ENCODE measurements at places on chromosomes 6 and 20.

GRCh38 chr6:70706491-70707123, 38.9 kb downstream of the SMAP1 start:
- DNase-seq, result no peak

GRCh38 chr6:170027647-170028043, 263.2 kb downstream of the DLL1 start:
- no peak for DNase-seq

- no peak for DNase-seq
Measured at GRCh38 chr6:110512991-110513390, 36.6 kb upstream of the SLC22A16 start.

- DNase-seq, result no peak
Measured at GRCh38 chr6:2915150-2915549, 12.0 kb upstream of the SERPINB9 start.

DNA sequence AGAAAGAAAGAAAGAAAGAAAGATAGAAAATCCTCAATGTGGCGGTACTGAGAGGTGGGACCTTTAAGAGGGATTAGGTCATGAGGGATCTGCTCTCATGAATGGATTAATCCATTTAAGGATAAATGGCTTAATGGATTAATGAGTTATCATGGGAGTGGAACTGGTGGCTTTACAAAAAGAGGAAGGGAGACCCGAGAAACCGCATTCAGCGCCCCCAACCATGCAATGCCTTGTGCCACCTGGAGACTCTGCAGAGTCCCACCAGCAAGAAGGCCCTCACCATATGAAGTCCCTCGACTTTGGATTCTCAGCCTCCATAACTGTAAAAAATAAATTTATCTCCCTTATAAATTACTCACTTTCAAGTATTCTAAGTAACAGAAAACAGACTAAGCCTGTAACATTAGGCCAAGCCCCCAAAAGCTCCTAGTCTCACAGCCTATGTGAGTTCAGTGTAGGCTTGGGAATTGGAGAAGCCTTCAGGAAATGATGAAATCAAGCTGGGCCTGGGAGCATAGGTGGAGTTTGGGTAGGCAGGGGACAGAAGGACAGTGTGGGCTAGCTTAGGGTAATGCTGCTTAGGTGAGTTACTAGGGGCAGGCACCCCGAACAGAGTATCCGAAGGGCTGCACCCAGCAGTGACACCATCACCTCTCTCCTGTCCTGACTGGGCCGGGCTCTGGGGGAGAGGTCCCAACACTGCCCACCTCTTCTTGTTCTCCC, 36.2 kb upstream of the RNF24 start:
- no peak for DNase-seq

- DNase-seq, result peak; percentile 85
Measured at GRCh38 chr6:43078691-43079090, 2.6 kb downstream of the PTK7 start.

- no peak for DNase-seq
Measured at GRCh38 chr20:53767206-53767930, 173.7 kb upstream of the ZNF217 start.

GRCh38 chr6:128516514-128516898, 3.9 kb downstream of the PTPRK start:
- DNase-seq, result no peak

GRCh38 chr6:46201702-46202101, 30.9 kb upstream of the ENPP5 start:
- DNase-seq, result no peak

DNA sequence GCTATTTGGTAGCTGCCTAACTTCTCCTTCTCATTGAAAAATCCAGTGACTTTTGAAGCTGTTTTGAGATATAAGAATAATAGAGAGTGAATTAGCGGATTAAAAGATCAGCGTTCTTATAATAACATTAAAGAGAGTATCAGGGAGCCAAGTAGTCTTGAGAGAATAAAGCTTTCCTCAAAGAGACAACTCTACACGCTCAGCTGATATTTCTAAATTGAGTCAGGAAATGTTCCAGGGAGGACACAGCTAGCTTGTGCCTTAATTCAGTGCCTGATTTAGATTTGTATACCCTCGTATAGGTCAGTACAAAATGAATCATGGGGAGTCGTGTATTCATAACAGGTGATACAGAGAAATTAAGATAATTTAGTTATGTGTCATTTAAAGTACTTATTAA, 75.1 kb upstream of the QKI start:
- no peak for DNase-seq

- DNase-seq, result no peak
Measured at GRCh38 chr6:43678341-43678740, 9.2 kb downstream of the MRPS18A start.

DNA sequence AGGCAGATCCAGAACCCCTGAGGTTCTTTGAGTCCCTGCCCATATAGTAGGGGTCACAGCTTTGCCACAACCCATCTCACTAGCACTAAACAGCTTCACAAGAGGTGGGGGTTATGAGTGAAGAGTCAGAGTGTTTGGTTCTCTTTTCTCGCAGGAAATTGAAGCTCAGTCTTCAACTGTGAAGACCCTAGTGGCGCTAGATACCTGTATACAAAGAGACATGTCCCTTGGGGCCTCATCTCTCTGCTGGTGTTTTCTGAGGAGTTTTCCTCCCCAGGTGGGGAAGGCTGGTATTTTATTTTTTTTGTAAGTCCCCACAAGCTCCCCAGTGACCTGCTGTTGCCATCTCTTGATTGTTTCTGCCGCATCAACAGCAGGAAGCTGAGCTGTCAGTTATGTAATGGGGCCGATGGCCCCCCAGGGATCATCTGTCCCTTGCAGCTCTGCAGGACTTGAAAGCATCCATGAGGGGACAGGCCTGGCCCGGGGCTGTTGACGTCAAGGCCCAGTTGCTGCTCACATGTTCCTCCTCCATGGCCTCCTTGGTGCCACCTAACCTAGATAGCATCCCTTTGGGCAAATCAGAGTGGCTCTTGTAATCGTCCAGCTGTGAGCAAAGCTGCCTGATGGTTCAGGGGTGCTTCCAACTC, 23.1 kb downstream of the STK35 start:
- DNase-seq, result no peak

DNA sequence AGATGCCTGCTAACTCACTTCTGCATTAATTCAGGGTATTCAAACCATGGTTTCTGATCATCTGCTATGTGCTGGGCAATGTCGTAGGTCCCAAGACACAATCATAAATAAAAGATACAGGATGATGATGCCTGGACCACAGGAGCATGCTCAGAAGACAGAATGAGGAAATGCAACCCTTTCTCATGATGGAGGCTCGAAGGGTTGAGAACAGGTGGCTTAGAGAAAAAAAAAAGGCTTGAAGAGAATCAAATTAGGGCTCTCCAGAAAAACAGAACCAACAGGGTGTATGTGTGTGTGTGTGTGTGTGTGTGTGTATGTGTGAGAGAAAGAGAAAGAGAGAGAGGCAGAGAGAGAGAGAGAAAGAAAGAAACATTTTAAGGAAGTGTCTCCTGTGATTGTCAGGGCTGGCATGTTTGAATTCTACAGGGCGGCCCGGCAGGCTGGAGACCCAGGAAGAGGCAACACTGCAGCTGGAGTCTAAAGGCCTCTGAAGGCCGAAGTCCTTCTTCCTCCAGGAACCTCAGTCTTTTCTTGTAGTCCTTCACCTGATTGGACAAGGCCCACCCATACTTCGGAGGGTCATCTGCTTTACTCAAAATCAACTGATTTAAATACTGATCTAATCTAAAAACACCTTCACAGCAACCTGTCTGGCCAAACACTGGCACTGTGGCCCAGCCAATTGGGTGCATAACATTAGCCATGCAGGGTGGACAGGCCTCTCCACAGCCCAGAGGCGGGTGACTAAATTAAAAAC, 143.8 kb downstream of the ERMARD start:
- no peak for DNase-seq

GRCh38 chr6:65161661-65162060, 545.4 kb downstream of the EYS start:
- DNase-seq, result no peak

DNA sequence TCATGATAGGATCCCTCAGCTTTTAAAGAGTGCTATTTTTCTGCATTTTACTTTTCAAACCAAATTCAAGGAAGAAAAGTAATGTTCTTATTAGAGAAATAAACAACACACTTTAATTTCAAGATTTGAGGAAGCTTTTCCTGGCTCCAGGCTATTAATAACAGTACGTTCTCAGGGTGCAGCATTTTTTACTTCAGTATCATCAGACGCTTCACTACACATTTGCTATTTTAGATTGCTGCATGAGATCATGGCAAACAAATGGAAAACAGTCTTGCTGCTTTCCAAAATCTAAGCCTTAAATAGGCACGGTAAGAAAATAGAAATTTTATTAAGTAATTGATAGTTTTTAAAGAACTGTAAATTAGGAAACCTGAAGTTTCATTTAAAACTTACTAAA, 253.6 kb upstream of the EXOC2 start:
- peak; percentile 16 for DNase-seq

GRCh38 chr6:134908906-134909516, 40.9 kb downstream of the ALDH8A1 start:
- peak; percentile 100 for DNase-seq

- no peak for DNase-seq
Measured at GRCh38 chr6:112274774-112275173, 20.4 kb upstream of the LAMA4 start.

DNA sequence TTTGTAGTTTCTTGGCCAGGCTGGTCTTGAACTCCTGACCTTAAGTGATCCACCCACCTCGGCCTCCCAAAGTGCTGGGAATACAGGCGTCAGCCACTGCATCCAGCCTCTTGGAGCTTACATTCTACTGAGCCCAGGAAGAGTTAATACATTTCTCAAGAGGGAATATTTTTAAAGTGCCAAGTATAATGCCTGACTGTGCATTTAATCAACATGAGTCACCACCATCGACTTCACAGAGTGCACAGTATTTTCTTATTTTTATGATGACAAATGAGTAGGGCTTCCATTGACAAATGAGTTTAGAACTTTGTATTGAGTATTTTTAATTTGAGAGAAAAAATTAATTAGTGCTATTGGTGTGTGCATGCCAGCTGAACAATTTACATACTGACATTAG, 72.2 kb downstream of the SASH1 start:
- peak; percentile 71 for DNase-seq

GRCh38 chr6:129211626-129212025, 328.7 kb downstream of the LAMA2 start:
- no peak for DNase-seq

DNA sequence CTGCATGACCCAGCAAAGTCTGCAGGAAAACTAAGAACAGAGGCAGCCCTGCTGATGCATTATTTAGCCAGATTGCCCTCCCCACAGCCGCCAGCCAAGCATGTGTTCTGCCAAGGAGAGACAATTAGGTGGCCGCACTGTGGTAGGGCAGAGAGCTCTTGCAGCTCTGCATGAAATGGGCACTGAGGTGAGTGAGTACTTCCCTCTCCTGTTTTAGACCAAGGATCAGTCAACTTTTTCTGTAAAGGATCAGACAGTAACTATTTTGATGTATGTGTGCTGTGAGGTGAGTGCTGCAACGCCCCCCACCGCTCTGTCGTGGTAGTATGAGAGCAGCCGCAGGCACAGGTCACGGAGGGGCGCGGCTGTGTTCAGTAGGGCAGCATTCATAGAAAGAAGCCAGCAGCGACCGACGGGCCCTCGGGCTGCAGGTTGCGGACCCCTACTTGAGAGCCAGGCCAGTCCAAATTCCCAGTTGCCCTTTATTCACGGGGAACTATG, 23.8 kb upstream of the FAM50B start:
- DNase-seq, result no peak

DNA sequence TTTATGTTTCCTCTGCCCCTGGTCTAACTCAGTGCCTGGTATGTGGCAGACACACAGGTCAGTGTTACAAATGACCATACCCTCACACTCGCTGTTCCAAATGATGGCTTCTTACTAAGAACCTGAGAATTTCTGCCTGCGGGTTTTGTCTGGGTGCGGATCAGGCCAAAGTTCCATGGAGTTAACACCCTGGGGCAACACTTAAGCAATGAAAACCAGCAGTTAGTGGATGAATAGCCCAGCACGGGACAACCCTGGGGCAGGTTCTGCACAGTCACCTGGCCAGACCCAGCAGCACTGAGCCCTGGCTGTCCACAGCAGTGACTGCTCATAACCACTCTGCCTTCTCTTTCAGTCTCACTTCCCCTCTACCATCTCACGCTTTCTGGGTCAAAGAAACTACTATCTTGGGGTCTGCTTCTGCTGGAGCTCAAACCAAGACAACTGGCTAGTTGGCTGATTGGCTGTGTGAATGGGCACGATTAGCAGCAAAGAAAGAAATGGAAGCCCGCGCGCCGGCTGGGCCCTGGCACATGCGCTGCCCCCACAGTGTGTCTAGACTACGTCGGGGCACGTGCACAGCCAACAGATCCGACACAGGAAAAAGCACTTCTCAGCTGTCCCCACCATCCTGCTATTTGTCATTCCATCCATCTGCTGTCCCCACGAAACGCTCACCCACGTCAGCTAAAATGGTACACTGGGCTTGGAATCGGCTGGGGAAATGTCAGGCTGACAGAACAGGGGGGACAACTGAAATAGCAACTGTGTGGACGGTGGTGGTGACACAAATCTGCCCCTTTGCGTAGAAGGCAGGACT, 36.6 kb downstream of the MGME1 start:
- no peak for DNase-seq

DNA sequence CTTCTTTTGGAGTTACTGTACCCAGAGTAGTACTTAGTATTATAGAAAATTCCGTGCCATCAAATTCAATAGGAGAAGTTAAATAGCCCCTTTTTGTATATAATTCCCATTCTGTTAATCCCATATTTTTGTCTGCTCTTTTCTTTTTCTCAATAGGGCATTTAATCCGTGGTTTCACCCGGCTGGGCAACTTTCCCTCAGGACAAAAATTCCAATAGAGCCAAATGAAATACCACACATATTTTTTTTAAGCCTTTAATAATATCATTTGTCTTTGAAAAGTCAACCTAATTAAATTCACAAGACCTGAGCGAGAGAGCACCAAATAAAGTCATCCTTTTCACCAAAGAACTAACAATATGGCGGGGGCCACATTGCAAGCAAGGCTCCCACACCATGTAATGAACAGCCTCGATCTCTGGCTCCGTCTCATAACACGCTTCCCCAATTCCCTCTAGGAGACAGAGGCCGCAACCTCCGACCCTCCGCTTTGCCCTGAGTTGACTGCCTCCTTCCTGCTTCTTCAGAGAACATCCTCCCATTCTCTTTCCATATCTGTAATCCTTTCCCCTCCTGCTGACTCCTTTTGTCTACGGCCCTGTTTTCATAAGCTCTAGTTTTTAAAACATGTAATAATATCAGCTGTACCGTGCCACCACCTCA, 13.6 kb downstream of the NHSL1 start:
- DNase-seq, result no peak

- DNase-seq, result no peak
Measured at GRCh38 chr6:72522735-72523141, 99.1 kb upstream of the KCNQ5 start.

- DNase-seq, result no peak
Measured at GRCh38 chr6:99550046-99550748, 18.3 kb downstream of the CCNC start.

DNA sequence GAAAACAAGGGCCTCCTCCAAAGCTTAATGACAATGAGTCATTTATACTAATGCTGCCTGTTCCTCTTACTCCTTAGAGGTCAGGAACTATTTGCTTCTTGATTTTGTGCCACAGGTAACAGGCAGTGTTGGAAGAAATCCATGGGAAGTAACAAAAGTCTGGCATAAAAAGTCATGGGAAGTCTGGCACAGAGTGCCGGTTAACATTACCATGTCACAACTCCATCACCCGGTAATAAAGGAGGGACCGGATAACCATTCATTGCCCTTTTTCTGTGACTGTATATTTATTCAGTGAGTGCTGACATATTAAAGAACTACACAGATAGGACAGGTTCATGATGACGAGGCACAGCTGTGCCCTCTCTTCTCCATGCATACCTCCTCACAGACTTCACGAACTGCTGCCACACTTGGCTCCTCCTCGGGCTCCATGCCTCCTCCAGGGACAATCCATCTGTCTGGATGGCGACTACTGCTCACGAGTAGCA, 50.9 kb downstream of the NUDT3 start:
- no peak for DNase-seq

GRCh38 chr6:1176567-1176966, 135.3 kb upstream of the FOXQ1 start:
- DNase-seq, result no peak

All from GM04503 (cell line).